PC-3 (cell line): ENCODE measurements at places on chromosomes 12 and 14.

- no peak for DNase-seq
Observed at GRCh38 chr14:70137788-70138187, 51.0 kb downstream of the SLC8A3 start.

DNA sequence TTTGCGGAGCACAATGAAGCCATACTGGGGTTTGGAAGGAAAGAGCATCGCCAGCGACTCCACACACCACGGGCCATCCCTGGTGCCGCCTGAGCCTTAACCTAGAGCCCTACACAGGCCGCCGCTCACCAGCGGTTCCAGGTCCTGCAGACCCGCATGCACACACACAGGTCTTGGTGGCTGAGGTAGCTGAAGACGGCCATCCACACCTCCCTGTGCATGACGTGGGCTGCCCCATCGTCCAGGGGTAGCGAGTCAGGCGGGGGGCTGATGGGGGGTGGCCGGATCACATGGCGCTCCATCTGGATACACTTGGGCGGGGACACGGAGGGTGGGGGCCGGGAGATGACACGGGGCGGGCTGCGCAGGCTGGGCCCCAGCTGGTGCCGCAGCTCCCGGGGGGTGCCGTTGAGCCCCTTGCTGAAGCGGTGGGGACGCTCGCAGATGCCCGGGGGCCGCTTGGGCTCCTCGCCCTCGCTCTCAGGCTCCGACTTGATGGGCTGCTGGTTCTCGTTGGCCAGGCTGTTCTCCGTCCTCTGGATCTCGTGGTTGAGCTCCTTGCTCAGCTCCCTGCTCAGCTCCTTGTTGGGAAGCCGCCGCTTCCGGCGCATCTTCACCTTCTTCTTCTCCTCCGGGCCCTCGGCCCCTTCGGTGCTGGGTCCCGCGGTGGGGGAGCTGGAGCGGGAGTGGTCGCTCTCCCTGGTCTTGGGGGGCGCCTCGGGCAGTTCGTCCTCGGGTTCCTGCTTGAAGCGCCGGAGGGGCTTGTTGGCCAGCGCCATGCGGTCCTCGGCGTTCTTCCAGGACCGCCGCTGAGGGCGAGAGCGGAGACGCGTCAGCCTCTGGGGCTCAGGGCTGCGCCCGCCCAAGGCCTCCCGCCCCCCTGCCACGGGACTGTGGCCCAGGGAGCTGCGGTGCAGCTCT is 42.4 kb downstream of the RNF34 start:
- DNase-seq: no peak

- DNase-seq: no peak
Observed at GRCh38 chr14:77180726-77181602, 634 bp upstream of the TMEM63C start.

GRCh38 chr14:71966528-71966927 is 34.3 kb downstream of the RGS6 start:
- no peak for DNase-seq
